ENCODE measurements at places on chromosomes 7 and 10. TPM values are rescaled to one million over a fixed set of nuclear protein-coding genes. Genes with fewer than 3 reads are reported as not detected.

DNA sequence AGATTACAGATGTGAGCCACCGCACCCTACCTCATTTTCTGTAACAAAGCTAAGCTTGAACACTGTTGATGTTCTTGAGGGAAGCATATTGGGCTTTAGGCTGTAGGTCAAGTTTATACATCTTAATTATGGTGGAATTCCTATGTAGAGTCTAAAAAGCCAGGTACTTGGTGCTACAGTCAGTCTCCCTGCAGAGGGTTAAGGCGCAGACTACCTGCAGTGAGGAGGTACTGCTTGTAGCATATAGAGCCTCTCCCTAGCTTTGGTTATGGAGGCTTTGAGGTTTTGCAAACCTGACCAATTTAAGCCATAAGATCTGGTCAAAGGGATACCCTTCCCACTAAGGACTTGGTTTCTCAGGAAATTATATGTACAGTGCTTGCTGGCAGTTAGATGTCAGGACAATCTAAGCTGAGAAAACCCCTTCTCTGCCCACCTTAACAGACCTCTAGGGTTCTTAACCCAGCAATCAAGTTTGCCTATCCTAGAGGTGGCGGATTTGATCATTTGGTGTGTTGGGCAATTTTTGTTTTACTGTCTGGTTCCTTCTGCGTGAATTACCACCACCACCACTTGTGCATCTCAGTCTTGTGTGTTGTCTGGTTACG is 6.0 kb downstream of the PPIA start:
- DNase-seq: no peak

GRCh38 chr10:71974489-71975021 is 10.4 kb downstream of the CHST3 start:
- DNase-seq: peak; percentile 93

Gene NEUROD6
- total RNA-seq: not detected

Gene NUTM2E
- not detected for total RNA-seq

Gene CFAP69
- 1.6 TPM for total RNA-seq
